CD4-positive, alpha-beta T cell treated with Interleukin-2 at 100 ng/mL for 4 hours (primary cell): ENCODE measurements at places on chromosomes 12 and 14.
A peak's percentile ranks its signal among the peaks of the same experiment; 100 is the strongest.

- peak; percentile 14 for DNase-seq
These were observed 67.6 kb downstream of the KIF21A start for GRCh38 chr12:39375206-39375808.

DNA sequence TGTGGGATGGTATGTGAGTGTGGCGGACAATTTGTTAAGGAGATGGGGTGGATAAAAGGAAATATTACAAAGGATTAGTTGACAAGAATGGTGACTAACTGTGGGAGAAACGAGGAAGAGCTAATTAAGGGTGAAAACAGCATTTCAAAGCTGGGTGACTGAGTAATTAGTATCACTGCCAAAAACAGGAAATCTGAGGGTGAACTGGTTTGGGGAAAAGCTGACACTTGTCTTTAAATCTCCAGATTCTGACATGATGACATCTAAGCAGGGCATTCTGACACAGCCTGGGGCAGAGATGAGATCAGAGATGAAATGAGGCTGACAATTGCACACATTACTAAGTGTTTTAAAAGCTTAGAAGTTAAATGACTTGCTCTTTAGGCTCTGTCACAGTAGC lies 42.4 kb upstream of the CCDC175 start:
- no peak for DNase-seq

- DNase-seq: no peak
These were observed 91.8 kb upstream of the ARID2 start for GRCh38 chr12:45637706-45638105.

GRCh38 chr12:98863167-98863566 lies 218.1 kb downstream of the APAF1 start:
- no peak for DNase-seq

GRCh38 chr12:52432559-52433207 lies 1.5 kb downstream of the KRT75 start:
- no peak for DNase-seq

- DNase-seq: peak; percentile 79
These were observed 9.3 kb downstream of the PGF start for GRCh38 chr14:74945852-74946658.

- DNase-seq: no peak
These were observed 287.5 kb downstream of the KCNC2 start for GRCh38 chr12:74922117-74922516.

DNA sequence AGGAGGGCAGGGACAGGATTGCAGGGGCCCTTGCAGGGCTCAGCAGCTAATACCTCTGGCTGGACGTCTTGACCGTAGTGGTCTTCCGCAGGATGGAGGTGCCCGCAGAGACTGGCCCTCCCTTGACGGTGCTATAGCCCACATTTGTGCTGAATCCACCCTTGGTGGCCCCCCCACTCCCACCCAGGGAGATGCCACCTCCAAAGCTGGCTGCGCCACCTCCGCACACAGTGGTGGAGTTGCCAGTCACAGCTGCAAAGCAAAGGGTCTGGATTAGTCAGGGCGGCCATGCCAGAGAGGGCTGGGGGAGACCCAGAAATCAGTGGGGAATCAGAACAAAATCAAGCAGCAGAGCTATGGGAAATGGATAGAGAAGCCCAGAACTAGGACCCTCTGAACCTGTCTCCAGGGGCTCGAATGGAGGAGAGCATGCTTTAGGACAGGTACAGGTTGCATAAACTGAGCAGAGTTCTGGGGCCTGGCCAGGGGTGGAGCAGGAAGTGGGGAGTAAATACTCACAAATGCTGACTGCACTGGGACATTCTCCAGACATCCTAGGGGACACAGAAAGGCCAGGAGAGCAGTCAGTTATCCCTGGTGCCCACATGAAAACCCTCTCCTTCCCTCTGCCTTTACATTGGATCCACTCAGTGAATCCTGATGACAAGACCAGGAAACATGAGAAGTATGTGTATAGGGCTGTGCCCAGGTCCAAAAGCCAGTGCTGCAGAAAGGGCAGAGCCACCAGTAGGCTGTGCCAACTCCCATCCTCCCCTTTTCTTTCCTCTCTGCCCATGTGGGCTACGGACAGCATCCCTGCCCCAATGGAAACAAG lies 8.1 kb upstream of the KRT4 start:
- DNase-seq: no peak

DNA sequence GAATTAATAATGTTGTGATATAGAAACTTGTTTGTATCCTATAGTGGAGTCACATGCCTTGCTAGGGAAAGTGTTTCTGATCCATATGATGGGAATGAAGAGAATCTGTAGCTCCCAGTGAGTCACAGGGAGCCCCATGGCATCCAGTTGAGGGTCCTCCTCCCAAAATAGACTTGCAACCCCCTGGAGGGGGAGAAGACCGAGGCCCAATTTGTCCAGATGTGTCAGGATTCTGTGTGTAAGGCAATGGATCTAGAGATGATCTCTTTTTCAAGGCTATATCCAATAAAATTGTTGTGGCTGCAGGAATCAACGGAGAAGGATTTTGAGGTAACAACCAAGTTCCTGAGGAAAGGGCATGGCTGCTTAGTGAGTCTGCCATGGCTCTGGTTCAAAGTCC lies 121.8 kb downstream of the BCL11B start:
- no peak for DNase-seq

DNA sequence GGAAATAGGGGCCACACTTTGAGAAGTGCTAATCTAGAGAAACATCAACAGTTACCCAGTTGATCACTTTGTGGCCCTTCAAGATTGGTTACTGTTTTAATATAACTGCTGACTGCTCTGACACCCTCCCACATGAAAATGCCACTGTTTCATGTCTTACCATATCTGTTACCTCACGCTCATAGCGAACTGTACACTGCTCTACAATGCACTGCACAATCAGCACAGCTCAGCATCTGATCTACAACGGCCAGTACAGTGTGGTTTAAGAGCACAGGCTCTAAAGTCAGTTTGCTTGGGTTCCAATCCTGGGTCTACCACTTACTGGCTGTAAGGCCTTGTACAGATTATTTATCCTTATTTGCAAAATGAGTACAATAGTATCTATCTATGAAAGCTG lies 39.1 kb downstream of the SPPL3 start:
- DNase-seq: no peak

- DNase-seq: no peak
These were observed 67.9 kb downstream of the DPF3 start for GRCh38 chr14:72826039-72826438.

DNA sequence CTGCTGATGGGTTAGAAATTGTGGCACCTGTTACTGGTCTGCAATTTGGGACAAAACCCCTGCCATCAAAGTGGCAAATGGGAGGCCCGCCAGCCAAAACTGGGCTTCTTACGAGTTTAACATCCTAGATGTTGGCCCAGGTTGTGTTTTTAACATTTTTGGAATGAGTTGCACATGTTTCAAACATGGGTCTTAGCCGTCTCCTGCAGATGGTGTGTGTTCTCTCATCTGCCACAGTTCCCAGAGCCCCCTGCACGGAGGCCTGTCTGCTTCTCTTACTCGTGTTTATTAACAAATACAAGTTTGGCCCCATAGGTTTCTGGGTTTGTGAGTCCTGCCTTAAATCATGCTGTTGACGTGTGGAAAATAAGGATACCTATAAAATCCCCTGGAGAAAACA lies 46.5 kb downstream of the CACNA2D4 start:
- DNase-seq: no peak

GRCh38 chr12:91866566-91866965 lies 279.1 kb downstream of the BTG1 start:
- no peak for DNase-seq

DNA sequence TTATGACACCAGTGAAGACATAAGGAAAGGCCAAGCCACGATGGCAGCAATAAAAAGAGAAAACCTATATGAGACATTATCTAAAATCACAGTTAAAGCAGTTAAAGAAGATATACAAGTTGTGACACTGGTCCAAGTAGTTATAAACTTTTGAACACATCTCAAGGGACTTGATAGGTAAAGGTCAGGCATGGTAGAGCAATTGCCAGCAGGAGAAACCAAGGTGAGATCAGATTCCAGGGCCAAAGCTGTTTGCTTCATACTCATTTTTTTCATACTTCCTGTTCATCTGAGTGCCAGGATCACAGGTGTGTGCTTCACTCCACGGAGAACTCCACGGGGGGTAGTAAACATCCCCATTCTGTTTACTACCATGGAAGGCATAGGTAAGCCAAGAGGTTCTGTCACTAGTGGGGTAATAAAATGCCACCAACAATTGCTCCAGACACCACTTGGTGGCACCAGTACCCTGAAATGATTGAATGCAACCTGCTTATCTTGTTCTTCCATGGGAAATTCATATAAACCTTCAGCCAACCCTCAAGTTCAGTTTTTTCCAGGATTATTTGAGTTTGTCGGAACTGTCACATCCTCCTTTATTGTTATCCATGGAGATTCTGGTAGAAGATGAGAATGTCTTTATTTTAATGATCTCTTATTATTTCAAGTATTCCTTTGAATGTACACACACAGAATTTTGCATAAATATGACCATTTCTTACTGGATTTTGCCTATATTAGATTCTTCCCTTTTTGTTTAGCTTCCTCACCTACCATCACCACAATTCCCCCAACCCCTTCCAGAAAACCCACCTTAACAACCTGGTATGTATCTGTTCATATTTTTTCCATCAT lies 59.2 kb upstream of the TSPAN8 start:
- no peak for DNase-seq

- no peak for DNase-seq
These were observed 3.7 kb downstream of the TBX5 start for GRCh38 chr12:114402084-114402717.

- peak; percentile 59 for DNase-seq
These were observed 1.0 kb upstream of the NAP1L1 start for GRCh38 chr12:76085520-76085868.

DNA sequence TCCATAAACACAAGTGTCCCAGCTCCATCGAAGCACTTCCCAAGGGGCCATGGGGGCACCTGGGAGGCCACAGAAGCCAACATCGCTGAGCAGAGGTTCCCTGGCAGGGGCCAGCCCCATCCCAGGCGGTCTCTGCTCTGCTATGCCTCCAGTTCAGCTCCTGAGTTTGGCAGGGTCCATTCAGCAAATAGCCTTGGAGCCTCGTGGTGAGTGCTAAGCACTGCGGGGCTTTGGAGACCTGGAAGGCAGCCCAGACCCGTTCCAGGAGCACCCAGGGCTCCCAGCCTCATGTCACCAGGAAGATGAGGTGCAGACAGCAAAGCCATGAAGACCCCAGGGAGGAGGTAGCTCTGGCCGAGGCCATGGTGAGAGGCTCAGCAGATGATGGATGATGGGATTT lies 109.5 kb downstream of the LGMN start:
- no peak for DNase-seq

DNA sequence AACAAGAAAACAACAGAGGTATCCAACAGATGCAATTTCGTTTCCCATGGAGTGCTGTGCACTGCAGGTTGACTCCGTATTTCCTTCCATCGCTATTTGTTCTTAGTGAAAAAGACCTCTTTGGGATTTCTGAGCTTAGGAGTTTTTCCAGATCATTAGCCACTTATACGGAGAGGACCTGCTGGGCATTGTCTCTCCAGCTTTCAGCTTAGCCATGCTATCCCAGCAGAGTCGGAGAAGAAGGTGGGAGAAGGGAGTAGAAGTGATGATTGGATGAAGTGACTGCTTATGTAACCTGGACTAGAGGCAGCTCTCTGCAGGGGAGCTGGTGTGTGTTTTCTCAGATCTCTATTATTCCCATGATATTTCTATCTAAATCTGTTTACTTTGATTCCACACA lies 737.7 kb downstream of the DIO2 start:
- DNase-seq: no peak

- no peak for DNase-seq
These were observed 121.8 kb downstream of the SLC38A6 start for GRCh38 chr14:61102549-61103466.
